ENCODE measurements at places on chromosomes 5 and 9. TPM values are rescaled to one million over a fixed set of nuclear protein-coding genes. Genes with fewer than 3 reads are reported as not detected.

The PCDHB13 gene
- 5.0 TPM for total RNA-seq

The GAS1 gene
- 49.0 TPM for total RNA-seq

The DMRT3 gene
- total RNA-seq, result not detected

The ANKRD18A gene
- not detected for total RNA-seq

The EIF4E1B gene
- 0.28 TPM for total RNA-seq

The ANKRD33B gene
- total RNA-seq, result 0.23 TPM

The C5orf46 gene
- total RNA-seq, result not detected

The FOXD4 gene
- total RNA-seq, result not detected

The IPO11 gene
- 28.0 TPM for total RNA-seq

The GFI1B gene
- not detected for total RNA-seq

The MYO10 gene
- 16.8 TPM for total RNA-seq

- no peak for DNase-seq
These were observed 97.4 kb downstream of the HOMER1 start for GRCh38 chr5:79416499-79416898.

DNA sequence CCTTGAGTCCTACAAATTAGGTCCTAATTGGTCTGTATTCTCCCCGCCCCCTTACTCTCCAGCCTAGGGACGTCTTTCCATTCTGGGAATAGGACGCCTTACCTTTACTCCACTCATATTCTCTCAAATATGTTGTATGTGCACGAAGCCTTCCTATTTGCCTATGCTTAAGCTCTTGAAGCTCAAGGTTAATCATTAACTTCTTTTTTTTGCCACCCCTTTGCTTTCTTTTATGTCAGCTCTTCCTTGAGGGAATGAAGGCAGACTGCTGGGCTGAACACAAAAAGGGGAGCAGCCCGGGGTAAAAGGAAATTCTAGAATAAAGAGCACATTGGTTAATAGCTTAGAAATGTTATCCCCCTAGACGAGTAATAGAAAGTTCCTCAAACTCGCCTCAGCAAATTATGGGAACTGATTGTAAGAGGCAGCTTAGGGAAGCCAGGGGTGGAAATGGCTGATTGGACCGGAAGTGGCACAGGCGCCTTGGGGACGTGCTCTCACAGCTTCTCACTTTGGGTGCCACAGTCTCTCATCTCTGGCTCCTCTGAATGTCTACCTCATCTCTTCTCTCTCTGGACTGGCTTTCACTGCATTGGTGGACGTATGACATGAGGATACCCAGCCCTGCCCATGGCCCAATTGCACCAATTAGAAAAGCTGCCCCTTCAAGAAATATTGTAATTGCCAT, 122.3 kb upstream of the IL12B start:
- DNase-seq, result no peak

DNA sequence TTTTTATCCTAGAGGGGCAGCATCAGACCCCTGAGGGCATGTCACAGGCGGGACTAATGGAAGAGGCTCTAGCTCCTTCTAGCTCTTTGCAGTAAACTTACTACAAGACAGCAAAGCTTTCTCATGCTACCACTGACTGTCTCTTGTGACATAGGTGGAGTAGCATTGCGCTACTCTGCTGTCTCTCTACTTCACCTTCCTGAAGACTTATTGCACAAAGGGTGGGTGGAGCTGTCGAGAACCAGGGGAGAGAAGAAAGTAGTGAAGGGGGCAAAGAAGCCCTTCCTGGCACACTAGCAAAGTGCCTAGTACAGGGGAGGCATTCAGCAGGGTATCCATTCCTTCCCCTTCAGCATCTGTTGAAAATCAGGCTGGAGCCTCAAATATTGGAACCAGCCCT, 36.1 kb upstream of the NEK6 start:
- DNase-seq, result no peak

DNA sequence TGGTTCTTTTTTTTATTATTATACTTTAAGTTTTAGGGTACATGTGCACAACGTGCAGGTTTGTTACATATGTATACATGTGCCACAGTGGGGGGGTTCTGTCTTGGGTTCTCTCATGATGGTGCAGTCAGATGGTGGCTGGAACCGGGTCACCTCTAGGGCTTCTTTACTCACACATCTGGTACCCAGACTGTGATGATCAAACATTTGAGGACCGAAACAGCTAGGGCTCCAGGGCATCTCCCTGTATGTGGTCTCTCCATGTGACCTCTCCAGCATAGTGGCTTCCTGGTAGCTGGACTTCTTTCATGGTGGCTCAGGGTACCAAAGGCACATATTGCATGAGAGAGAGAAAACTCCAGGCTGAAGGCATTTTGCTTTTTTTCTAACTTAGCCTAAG, 9.8 kb upstream of the CRHBP start:
- no peak for DNase-seq

GRCh38 chr9:92807031-92807756, 42.6 kb upstream of the BICD2 start:
- no peak for DNase-seq

- no peak for DNase-seq
These were observed 41.1 kb upstream of the TEX48 start for GRCh38 chr9:114722937-114723620.

DNA sequence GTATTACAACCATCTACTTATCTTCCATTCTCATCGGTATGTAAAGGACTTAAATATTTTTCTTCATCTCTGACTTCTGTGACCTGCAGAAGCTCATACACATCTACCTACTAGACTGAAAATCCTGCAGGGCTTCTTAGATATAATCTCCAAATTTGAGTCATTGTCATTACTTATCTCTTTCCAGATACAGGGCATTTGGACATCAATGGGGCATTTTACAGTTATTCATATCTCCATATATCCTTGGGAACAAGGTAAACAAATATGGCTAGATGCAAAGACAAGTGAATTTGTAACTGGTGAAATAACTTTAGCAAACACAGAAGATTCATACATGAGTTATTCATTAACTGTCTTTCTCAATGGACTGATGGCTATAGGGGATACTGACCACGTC, 37.7 kb upstream of the IL7R start:
- DNase-seq, result no peak

- peak; percentile 60 for DNase-seq
These were observed 49.3 kb upstream of the ZNF366 start for GRCh38 chr5:72556351-72557166.

GRCh38 chr5:116563736-116564308, 10.8 kb downstream of the SEMA6A start:
- no peak for DNase-seq

DNA sequence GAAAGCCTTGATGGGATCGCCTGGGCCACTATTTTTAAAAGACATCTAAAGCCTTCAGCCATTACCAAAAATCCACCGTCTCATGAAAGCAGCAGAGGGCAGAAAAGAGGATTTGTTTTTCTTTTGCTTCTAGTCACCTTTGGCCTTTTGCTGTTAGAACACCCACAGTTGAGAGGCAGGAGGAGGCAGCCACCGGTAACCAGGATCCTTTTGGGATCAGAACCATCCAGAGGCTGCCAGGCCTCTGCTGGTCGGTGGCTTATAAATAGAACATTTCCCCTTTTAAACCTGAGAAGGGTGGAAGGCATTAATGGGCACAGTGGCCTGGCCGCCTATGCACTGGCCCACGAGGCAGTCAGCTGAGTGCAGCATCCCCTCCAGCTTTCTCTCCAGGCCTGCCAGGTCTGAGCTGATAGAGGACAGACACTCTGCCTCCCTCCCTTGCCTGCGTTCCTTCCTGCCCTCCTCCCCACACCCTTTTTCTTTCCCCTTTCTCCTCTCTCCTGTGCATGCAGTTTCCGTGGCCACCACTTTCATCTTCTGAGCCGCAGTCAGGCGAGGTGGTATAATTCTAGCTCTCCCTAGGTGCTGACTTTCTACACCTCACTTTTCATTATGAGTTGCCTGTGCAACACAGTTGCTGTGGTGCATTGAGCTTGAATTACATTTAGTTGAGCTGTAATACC, 253.4 kb downstream of the ARHGAP26 start:
- no peak for DNase-seq

- no peak for DNase-seq
These were observed 332.4 kb upstream of the EFNA5 start for GRCh38 chr5:108003178-108003577.

- DNase-seq, result no peak
These were observed 115.5 kb upstream of the ACTBL2 start for GRCh38 chr5:57598097-57598496.

GRCh38 chr9:130630506-130631330, 33.7 kb upstream of the PRDM12 start:
- DNase-seq, result no peak

DNA sequence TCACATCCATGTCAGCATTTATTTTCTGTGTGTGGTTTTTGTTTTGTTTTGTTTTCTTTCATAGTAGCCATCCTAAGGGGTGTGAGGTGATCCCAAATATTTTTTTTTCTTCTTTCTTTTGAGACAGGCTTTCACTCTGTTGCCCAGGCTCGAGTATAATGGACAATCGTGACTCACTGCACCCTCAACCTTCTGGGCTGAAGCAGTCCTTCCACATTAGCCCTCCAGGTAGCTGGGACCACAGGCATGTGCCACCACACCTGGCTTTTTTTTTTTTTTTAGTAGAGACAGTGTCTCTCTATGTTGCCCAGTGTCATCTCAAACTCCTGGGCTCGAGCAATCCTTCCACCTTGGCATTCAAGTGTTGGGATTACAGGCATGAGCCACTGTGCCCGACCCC, 59.1 kb downstream of the CDC42SE2 start:
- no peak for DNase-seq

GRCh38 chr5:1701884-1702283, 97.8 kb downstream of the MRPL36 start:
- no peak for DNase-seq

DNA sequence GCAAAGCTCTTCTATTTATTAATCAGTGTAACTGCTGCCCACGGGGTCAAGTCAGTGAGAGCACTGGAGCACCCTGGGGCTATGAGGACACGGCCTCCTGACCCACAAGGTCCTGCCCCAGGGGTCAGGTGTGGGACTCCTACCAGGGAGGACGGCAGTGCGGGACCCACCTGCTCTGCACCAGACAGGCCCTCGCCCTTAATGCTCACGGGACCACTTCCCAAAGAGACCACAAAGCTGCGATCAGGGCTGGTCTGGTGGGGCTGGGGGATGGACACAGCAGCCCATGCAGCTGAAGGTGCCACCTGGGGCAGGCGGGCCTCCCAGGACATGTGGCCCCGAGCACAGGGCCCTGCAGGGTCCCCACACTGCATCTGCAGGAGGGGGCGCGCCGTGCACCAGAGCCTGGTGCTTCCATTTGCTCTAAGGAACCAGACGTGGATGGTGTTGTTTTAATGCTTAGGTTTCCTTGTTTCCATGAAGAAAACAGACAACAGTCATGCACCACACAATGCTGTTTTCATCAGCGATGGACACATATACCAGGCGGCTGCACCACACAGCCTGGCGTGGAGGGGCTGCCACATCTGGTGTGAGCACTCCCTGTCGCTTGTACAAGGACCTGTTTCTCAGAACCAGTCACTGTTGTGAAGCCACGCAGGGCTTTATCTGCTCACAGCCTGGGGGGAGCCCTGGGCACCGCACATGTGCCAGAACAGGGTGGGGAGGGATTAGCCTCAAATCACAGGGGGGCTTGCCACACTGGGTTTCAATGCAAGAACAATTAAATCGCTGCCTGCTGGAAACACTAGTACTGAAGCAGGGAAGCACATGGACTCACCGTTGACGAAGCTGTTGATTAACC, 22.6 kb downstream of the CLPTM1L start:
- DNase-seq, result no peak

DNA sequence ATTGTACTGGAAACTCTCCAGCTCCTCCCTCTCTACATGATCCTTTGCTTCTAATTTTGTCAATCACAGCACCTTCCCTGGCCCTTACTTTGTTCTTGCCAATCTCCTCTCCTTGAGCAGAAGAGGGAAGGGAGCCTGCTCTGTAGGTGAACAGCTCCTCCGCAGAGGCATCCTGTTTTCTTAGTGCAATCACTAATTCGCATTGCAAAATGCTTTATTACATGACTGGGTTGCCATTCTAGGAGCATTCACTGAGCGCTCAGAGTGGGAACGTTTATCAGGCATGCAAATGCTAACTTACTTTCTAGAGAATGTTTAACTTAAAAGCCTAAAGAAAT, 416 bp upstream of the SNX18 start:
- no peak for DNase-seq

DNA sequence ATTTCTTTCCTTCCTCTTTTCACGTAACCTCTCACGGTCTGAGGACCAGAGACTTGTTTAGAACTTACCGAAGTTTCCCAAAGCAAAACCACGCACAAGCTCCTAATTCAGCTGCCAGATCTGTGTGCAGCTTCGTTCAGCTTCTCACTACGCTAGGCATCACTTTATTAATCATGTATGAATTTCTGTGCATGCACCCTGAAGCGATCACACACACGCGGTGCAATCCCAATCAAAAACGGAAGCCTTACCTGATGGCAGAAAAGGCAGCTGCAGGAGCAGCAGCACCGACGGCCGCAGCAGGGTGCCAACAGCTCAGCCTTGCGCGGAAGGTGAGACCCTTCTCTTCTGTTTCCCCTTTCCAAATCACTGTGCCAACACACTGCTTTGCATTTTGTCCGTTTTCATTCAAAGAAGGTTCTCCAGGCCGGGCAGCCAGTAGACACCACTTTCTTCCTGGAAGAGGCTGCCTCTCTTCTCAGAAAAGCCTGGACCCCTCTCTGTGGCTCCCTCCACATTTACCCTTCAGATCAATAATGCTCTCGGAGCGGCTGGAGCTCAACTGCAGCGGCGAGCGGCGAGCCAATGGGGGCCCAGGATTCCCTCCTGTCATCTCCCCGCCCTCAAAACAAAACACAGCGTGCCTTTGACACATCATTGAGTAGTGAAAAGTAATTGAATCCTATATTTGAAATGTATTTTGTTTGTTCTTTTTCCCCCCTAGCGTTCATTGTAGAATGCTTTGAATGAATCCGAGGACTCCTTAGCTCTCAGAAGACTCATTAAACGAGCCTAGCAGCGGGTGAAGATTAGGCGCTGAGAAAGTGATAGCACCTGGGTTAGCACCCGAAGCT, at the start of gene CDH12:
TSS of gene CDH12 (minus strand) at position 538 of the 854 bp plus-strand sequence.
- DNase-seq, result no peak

DNA sequence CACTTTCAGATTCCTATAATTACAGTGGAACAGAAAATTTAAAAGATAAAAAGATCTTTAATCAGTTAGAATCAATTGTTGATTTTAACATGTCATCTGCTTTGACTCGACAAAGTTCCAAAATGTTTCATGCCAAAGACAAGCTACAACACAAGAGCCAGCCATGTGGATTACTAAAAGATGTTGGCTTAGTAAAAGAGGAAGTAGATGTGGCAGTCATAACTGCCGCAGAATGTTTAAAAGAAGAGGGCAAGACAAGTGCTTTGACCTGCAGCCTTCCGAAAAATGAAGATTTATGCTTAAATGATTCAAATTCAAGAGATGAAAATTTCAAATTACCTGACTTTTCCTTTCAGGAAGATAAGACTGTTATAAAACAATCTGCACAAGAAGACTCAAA, 29.5 kb downstream of the ZFYVE16 start:
- no peak for DNase-seq

DNA sequence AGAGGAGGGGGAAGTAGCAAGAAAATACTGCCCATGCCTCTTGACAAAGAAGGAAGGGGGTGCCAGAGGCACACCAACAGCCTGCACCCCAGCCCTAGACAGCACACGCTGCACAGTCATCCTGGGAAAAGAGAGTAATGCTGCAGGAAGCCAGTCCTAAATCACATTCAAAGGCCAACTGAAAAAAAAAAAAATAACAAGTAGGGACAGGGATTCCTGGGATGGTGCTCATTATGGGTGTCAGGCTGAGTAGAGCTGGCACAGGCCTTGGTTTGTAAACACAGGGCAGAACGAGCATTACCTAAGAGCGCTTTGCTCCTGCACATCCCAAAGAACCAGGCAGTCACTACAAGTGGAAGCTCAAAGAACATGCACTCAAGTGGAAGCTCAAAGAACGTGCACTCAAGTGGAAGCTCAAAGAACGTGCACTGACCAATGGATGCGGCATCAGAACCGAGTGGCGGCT, 7.8 kb downstream of the RAPGEF1 start:
- peak; percentile 29 for DNase-seq

- DNase-seq, result no peak
These were observed 1.3 kb downstream of the PSAT1 start for GRCh38 chr9:78298046-78298765.

Data from adrenal gland (tissue), 19 donors.